Stimulated activated CD4-positive, alpha-beta T cell treated with anti-CD3 and anti-CD28 coated beads, Interleukin-4, amount 100 ng/mL, for 24 hours (primary cell): ENCODE measurements at places on chromosomes 16 and 17.

DNA sequence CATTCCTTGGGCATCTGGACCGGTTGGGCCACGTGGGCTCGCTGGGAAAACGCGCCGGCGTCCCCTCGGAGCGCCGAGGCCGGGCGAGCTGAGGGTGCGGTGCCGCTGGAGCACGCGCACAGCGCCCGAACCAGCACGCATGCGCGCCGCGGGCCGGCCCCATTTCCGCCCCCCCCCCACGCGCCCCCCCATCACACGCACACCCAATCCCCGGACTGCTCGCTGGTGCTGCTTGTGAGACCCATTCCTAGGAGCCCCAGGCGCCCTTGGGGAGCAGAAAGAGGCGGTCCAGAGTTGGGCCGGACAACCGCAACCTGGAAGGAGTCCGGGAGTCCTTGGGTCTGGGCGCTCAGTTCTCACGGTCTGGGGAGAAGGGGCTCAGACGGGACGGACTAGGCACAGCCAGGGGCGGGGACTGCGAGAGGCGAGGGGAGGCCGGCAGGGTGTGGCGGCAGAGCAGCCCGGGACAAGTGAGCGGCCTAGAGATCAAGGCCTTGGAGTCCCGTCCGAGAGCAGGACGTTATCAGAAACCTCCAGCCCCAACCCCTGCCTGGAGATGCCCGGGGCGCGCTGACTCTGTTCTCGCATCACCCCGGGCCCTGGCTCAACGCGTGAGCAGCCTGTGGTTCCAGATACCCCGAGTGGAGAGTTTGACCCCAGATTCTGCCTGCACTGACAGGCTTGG lies 6.0 kb upstream of the CBX8 start:
- no peak for DNase-seq

DNA sequence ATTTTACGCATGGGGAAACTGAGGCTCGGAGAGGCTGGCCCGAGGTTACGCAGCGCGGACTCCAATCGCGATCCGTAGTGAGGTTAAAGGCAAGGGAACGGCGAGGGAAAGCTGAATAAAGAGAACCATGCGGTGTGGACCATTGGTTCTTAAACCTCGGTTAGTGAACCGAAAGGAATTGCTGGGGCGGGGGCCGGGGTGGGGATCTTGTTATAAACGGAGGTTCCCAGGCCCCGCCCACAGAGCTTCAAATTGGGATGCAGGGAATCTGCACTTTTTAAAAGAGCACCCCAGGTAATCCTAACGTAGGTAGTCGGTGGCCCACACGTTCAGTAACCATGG lies 524 bp downstream of the IQCK start:
- DNase-seq: no peak

GRCh38 chr17:50221864-50222545 lies 20.6 kb upstream of the COL1A1 start:
- DNase-seq: no peak

DNA sequence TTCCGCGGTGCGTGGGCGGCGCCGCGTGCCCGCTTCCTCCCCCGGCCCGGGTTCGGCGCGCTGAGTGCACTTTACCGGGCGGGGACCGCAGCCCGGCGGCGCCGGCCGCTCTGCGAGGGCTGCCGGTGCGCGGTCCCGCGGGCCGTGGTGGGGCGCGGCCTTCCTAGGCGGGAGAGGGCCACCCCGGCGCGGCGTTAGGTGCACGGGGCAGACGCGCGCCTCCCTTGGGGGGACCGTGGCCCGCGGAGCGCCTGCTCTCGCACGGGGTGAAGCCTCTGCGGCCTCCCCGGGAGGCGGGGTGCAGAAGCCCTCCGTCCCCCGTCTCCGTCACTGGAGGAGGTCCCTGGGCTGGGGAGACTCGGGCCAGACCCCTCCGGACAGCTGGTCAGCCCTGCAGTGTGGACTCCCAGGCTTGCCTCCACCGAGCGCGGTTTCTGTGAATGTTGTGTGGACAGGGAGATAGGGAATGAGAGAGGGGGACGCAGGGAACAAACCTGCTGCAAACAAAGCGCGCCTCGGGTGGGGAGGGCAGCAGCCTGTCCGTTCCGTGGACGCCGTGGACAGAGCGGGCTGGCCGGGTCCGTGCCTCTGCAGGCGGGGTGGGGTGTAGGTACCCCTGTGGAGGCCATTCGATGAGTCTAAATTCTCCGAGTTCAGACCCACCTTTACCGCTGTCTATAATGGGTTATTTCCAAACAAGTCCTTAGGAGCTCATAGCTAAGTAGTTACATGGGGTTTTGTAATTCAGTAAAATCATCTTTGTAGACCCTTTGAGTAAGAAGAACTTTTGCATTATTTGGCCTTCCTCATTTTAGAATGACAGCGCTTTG lies 721 bp downstream of the TBCD start:
- no peak for DNase-seq

- no peak for DNase-seq
Observed at GRCh38 chr16:53905028-53905427, 201.1 kb downstream of the FTO start.

DNA sequence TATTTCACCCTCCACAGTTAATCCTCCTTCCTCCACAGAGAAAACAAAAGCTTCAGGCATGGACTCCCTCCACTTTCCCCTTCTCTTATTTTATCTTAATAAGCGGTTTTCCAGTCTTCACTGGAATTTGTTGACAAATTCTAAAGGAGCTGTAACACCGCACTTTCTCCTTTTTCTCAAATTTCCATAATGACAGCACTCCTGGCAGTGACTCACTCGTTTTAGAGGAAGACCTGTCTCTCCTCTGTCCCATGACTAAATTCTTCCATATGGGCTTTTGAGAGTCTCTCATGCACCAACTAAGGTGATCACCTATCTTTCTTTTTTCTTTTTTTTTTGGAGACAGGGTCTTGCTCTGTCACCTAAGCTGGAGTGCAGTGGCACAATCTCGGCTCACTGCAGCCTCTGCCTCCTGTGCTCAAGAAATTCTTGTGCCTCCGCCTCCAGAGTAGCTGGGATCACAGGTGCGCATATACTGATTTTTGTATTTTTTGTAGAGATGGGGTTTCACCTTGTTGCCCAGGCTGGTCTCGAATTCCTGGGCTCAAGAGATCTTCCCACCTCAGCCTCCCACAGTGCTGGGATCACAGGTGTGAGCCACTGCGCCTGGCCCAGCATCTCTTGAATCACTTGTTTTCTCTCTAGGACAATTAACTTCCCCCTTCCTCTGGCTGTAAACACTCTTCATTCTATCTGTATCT lies 7.7 kb downstream of the ITGAM start:
- DNase-seq: no peak

GRCh38 chr16:83838151-83838550 lies 30.4 kb downstream of the HSBP1 start:
- no peak for DNase-seq

DNA sequence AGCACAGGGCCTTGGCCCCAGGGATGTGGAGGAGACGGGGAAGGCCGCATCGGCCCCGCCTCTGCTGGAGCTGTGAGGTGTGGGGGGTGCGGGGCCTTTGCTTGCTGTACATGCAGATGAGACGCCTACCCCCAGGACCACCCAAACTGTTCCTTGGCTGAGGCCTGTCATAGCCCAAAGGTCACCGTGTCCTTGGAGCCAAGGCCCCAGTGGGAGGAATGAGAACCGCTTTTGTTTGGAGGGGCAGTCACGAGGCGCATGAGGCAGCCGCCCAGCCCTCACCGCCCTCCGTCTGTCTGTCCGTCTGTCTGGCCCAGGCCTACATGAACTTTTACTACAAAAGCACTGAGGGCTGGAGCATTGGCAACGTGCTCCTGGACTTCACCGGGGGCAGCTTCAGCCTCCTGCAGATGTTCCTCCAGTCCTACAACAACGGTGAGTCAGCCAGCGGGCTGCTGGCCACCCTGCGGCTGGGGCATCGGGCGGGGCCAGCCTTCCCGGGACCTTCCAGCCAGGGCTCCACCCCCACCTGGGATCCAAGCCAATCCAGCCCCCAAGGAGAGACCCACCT lies 8.8 kb downstream of the TAX1BP3 start:
- no peak for DNase-seq

- no peak for DNase-seq
Observed at GRCh38 chr17:8887301-8887700, 19.8 kb upstream of the PIK3R6 start.

DNA sequence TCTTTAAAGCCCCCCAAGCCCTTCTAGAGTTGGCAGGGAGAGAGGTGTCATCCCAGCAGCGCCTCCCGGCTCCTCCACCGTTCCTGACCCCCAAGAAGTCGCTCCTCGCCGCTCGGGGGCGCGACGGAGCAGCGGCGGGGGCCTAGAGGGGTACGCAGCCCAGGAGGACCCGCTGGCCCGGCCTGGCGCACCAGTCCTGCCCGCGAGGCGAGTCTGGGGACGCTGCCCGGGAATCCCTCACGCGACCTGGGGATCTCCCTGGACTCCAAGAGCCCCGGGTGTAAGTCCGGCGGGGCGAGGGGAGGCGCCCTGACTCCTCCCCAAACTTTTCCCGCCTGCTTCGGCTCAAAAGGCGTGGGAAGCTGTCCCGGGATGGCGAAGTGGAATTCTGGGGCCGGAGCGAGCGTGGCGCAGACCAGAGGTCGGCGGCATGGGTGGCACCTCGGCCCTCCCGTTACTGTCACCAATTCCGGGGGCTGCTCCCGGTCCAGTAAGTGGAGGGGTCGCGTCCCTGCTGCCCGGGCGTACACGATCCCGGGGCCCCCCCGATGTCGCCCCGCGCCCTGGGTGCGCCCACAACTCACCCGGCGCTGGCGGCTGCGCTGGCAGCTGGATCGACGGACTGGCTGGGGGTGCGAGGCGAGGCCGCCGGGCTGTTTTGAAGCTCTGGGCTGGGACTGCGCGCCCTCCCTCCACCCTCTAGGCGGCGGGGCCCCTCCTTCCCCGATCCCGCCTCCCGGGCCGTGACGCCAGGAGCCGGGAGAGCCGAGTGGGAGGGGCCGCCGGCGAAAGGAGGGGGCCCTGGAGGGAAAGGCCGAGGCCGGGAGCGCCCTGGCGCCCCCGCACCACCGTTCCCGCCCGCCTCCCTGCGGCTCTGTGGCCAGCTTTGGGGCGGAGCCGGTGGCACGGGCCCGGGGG lies at the start of gene EMP2:
TSS of gene EMP2 (minus strand) at position 634 of the 918 bp plus-strand sequence. CDS start 32,981 bp downstream, outside the sequence.
- no peak for DNase-seq

- DNase-seq: no peak
Observed at GRCh38 chr17:40910441-40910841, 25.4 kb upstream of the KRT20 start.

DNA sequence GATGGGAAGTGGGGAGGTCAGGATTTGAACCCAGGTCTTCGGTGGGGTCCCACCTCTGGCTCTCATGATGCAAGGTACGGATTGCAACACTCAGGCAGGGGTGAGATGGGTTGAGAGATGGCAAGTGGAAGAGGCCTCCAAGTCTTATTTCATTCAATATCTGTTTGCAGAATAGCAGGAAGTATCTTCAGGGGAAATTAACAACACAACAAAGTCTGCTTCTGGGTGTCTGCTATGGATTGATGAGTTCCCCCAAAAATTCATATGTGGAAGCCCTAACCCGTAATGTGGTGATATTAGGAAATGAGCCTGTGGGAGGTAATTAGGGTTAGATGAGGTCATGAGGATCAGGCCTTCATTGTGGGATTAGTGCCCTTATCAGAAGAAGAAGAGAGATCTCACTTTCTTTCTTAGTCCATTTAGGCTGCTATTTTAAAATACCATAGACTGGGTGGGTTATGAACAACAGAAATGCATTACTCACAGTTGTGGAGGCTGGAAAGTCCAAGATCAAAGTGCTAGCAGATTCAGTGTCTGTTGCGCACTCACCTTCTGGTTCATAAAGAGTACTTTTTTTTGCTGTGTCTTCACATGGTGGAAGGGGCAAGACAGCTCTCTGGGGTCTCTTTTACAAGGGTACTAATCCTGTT lies 4.4 kb upstream of the CD300H start:
- no peak for DNase-seq
